ENCODE measurements at places on chromosomes 11 and 22. TPM values are rescaled to one million over a fixed set of nuclear protein-coding genes. Genes with fewer than 3 reads are reported as not detected.

DNA sequence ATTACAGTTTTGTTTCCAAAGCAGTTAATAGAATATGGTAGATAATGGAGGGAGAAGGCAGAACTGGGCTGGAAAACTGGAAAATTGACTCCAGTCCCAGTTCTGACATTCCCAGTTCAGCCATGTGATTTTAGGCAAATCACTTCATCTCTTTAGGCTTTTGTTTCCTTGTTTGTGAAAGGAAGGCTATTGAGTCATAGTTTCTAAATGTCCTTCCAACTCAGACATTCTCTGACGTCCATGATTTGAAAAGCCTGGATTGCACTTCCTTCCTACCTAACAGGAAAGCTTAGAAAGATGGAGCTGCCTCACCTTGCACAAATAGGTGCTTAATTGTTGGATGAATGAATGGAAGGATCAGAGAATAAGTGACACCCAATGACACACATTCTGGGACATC, 19.8 kb upstream of the GALNT18 start:
- no peak for DNase-seq

GRCh38 chr22:50272044-50272802, 2.0 kb upstream of the MAPK11 start:
- no peak for DNase-seq

DNA sequence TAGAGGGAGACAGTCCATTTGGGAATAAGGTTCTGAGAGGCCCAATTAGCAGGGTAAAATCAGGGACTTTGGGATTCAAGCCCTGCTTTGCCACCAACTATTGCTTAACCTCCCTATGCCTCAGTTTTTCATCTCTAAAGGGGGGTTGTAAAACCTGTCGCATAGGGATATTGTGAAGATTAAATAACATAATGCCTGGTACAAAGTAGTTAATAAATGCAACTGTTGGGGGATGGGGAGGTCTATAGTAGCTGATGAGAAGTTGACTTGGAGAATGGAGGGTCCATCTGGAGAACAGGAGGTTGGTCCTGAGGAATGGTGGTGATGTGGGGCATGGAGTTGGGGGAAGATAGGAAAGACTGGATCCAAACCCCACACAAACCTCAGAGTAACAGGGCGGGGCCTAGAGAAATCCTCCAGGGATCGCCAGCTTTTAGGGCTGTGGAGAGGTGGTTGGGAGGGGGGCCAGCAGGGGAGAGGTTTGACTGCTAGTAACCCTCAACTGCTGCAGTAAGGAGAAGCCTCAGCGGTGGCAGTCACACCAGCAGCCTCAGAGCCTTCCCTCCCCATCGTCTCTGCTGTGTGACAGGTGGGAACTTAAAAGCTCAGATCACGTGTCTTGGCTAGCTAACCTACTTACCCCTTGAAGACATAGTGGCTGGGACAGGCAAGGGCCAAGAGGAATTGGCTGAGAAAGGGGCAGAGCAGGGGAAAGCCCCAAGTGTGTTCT, 1.1 kb upstream of the ABCG4 start:
- DNase-seq = no peak

GRCh38 chr22:48979482-48979881, 848.2 kb downstream of the BRD1 start:
- no peak for DNase-seq

DNA sequence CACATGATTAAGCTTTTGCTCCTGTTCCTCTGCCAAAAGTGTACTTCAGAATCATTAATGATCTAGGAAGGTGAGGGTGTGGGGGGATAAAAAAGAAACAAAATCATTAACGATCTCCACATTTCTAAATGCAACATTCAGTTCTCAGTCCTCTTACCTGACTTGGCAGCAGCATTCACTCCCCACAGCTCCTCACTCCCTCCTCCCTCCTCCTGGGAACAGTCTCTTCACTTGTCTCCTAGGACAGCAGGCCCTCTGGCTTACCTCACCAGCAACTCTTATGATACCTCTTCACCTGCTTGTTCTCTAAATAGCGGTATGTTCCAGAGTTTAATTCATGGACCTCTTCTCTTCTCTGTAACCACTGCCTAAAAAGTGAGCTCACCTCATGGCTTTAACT, 56.5 kb upstream of the APOA1 start:
- no peak for DNase-seq

DNA sequence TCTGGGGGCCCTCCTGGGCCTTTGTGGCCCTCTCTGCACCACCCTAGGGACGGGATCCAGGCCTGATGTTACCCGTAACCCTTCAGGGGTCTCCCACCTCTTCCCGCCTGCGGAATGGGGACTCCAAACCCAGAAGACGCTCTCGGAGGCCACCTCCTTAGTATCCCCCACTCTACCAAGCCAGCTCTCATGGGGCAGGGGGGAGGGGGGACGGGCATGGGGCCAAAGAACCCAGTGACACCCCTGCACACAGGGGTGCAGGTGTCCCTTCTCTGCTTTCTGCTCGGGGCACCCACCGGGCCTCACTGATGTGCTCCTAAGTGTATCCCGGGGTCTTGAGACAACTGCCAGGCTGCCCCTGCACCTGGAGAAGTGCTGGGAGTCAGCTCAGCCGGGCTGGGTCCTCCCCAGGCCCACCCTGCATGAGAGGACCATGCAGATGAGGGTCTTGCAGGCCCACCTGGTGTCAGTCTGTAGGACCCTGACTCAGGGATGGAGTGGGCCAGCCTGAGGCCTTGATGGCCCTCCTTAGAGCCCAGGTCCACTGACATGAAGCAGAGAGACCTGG, 176.9 kb downstream of the IGLL1 start:
- no peak for DNase-seq

DNA sequence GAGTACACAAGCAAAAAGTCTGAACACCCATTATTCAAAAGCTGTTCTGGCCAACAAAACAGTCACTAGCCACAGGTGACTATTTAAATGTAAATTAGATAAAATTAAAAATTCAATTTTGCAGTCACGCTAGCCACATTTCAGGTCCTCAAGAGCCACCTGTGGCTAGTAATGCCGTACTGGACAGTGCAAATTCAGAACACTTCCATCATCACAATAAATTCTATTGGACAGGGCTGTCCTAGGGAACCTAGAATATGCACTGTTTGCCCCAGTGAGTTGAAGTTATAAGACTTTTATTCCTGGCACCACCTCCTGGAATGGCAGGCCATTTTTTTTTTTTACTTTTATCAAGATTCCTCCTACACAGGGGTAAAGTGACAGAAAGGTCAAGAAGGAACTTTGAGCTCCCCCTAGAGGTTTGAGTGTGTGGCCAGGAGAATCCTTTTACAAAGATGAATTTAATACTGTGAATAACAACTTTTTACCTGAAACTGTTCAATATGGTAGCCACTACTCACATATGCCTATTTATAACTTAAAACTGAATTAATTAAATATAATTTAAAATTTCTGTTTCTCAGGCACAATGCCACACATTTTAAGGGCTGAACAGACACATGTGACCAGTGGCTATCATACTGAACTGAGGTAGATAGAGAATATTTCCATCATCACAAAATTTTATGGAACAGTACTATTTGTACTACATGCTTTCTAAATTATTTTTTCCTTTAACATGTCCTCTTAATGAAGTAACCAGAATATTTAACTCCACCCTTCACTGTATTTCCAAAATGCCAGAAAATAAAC, 6.5 kb downstream of the MSANTD2 start:
- no peak for DNase-seq

DNA sequence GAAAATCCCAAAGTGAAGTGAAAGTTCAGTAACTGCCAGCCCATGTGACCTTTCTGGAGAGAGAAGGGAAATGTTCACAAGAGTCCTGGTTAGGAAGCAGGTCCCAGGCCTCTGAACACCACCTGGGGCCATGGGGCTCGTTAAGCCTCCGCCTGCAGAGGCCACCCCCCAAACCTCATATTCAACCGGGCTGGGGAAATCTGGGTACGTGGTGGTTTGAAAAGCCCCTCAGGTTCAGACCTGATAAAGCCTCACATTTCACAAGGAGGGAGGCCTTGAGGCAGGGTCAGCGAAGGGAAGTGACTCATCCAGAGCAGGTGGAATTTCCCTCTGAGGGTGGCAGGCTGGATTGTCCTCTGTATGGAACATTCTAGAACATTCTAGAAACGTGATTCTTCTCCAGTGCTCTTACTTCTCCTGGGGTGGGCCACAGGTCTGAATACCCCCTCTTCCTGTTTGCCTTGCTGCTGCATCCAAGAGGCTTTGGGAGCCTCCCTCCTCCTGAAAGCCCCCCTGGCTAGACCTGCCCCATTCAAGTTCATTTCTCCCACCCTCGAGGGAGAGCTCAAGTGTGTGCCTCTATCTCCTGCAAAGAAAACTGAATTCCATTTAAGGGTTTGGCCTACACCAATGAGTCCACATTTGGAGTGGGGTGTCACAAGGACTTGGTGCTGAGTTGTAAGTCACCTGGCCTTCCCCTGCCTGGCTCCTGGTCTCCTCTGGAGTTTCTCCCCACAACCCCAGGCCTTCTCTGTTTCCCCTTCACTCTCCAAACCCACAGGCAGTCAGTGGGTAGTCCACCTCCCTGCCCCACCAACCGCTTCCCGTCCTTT, 6.3 kb downstream of the FXYD2 start:
- no peak for DNase-seq

The MS4A6A gene
- polyA plus RNA-seq = 17.8 TPM

The OR4S2 gene
- polyA plus RNA-seq = not detected

All from left renal pelvis (tissue), 4 donors.